Liver (tissue), 10 donors: ENCODE measurements at places on chromosomes 11 and 22.

- DNase-seq = no peak
Measured at GRCh38 chr11:27187075-27187847, 146.6 kb downstream of the BBOX1 start.

GRCh38 chr11:20003351-20003750 lies 156.9 kb downstream of the DBX1 start:
- no peak for DNase-seq

- DNase-seq = no peak
Measured at GRCh38 chr11:14111496-14111895, 149.0 kb downstream of the SPON1 start.

- DNase-seq = no peak
Measured at GRCh38 chr11:126415669-126416420, 60.4 kb downstream of the ST3GAL4 start.

DNA sequence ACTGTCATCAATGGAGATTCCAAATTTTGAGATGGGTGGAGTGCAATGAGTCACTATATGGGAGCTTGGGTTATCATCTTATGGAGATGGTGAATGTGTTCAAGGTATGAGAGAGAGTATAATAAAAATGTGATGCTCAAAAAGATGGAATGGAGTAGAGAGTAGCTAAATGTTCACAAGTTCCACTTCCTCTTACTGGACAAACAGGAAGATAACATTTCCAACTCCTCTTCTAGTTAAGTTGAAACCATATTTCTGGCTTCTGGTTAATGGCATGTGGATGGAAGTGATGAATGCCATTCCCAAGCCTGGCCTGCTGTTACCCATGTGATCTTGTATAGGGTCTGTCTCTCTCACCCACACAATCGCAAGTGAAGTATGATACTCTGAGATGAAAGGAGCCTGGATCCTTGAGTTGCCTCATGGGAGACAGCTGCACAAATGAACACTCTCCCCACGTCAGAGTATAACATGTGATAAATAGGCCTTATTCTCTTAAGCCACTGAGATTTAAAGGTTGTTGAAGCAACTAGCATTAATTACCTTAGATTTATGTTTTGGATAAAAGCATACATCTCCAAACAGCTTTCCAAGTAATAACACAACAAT lies 111.0 kb downstream of the RAB38 start:
- DNase-seq = no peak

DNA sequence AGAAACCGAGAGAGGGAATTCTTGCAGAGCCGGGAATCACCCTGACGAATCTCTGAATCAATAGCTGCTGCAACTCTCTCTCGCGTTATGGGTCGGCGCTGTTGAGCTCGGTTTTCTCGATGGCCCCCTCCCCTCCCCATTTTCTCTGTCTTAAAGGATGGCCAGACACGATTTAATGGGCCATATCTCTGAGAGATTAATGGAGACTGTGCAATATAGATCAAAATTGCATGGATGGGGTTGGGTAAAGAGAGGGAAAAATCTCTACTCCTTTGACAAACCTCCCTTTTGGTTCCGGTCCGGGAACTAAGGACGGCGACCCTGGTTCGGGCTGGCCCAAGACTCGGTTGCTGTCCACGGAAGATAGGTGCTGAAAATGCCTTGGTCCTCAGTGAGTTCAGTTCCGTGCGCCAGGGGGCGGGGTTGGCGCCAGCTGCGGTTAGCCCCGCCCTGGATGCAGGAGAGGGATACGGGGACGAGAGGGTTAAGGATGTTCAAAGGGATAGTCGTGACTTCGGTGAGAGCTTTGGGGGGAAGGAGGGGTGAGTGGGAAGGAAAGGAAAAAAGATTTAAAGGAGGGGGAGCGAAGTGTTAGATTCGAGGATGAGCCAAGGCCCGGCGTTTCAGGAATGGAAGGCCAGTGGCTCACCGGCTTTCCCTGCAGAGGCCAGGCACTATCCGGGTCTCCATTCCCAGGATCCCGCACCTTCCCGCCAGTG lies 103.6 kb upstream of the HSD17B12 start:
- DNase-seq = no peak

DNA sequence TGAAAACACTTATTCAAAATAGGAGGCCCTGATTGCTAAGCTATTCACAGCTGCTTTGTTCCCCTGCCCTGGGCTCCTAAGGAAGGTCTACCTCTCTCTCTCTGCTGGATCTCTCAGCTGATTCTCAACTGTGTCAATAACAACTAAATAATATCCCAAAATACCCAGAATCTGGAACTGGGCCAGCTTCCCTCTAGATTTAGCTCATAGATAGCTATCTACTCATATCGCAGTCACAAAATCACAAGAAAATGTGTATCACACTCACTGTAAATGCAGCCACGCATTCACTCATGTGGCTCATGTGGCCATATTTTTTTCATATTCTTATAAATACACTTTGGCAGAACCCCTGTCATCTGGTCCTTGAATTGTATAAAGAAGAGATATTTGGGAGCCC lies 555.1 kb downstream of the OPCML start:
- DNase-seq = no peak

- DNase-seq = peak; percentile 38
Measured at GRCh38 chr11:59614277-59615119, 1.1 kb downstream of the OSBP start.

DNA sequence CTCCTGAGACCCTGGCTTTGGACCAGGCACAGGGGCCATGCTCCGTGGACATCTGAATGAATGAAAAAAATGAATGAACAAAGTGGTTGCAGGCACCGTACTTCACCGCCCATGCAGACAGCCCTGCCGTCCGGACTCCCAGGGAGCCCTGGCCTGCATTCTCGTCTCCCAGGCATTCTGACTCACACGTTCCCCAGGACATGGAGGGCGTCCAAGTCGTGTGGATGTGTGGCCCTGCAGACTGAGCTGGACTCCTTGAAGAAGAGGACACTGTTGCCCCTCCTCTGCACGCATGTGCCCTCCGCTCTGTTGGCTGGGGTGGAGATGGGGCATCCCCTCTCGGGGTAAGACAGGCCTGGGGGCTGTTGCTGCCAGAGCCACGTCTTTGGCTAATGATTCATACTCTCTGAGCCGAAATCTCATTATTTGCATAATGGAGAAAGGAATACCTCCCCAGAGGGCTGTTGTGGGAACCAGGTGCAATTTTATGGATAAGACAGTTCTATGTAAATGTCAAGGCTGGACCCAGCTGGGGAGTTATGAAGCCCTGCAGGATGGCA lies 49.7 kb downstream of the RTL6 start:
- no peak for DNase-seq

GRCh38 chr11:2256293-2256913 lies 14.0 kb downstream of the ASCL2 start:
- DNase-seq = no peak

DNA sequence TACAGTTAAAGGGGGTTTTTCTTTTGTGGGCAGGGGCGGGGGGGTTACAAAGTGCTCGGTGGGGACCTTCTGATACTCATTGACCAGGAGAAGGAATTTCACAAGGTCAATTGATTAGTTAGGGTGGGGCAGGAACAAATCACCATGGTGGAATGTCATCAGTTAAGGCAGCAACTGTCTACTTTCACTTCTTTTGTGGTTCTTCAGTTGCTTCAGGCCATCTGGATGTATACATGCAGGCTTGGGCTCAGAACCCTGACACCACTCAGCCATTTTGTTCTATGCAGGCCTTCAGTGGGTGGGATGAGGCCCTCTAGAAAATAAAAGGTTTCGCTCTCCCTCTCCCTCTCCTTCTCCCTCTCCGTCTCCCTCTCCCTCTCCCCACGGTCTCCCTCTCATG lies 29.6 kb downstream of the TSPAN32 start:
- DNase-seq = no peak

GRCh38 chr22:19174106-19175025 lies 4.2 kb downstream of the SLC25A1 start:
- DNase-seq = no peak

- no peak for DNase-seq
Measured at GRCh38 chr11:82458761-82459160, 274.9 kb downstream of the FAM181B start.

GRCh38 chr11:61791737-61792309 lies 576 bp downstream of the TMEM258 start:
- peak; percentile 65 for DNase-seq

GRCh38 chr11:100776212-100776896 lies 89.3 kb downstream of the ARHGAP42 start:
- DNase-seq = no peak

GRCh38 chr11:10072142-10072541 lies 221.9 kb downstream of the SBF2 start:
- DNase-seq = no peak

DNA sequence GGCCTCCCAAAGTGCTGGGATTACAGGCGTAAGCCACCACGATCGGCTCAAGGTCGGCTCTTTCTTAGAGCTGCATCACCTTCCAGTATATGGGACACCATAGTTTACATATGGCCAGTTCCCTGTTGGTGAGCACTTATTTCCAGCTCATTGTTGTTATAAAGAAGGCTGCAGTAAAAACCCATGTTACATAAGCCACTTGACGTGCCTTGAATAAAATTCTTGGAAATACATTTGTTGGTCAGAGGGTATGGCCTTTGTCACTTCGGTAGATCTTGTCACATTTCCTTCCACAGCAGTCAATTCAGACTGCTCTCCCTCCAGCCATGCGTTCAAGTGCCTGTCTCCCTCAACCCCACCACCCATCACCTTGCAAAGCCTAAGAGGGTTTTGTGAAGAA lies 92.9 kb downstream of the PRR5L start:
- DNase-seq = no peak

GRCh38 chr11:92406472-92406871 lies 181.9 kb downstream of the FAT3 start:
- DNase-seq = no peak

- DNase-seq = no peak
Measured at GRCh38 chr11:104124979-104125378, 39.0 kb downstream of the PDGFD start.

- DNase-seq = no peak
Measured at GRCh38 chr11:79199729-79200354, 241.0 kb downstream of the TENM4 start.

DNA sequence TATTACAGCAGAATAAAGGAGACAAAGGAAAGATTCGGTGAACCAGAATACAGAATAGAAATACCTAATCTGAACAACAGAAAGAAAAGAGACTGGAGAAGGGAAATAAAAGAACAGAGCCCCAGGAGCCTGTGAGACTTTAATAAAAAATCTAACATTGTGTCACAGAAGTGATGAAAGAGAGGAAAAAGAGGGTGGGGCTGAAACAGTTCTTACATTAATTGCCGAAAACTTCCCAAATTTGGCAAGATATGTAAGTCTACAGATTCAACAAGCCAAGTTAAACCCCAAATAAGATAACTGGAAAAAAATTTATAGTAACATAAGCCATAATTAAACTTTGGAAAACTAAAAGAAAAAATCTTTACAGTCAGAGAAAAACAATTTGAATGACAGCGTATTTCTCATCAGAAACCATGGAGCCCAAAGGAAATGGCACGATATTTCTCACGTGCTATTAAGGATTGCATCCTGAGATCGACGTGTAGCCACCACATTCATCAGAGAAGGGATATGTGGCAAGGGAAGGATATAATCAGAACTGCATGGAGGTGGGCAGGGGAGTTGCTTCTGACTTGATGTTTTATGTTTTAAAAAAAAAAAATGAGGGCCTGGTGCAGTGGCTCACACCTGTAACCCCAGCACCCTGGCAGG lies 73.9 kb downstream of the SGSM3 start:
- DNase-seq = no peak

- no peak for DNase-seq
Measured at GRCh38 chr22:29427176-29427760, 11.1 kb upstream of the RFPL1 start.

GRCh38 chr11:94647926-94648325 lies 80.8 kb downstream of the PIWIL4 start:
- DNase-seq = no peak

DNA sequence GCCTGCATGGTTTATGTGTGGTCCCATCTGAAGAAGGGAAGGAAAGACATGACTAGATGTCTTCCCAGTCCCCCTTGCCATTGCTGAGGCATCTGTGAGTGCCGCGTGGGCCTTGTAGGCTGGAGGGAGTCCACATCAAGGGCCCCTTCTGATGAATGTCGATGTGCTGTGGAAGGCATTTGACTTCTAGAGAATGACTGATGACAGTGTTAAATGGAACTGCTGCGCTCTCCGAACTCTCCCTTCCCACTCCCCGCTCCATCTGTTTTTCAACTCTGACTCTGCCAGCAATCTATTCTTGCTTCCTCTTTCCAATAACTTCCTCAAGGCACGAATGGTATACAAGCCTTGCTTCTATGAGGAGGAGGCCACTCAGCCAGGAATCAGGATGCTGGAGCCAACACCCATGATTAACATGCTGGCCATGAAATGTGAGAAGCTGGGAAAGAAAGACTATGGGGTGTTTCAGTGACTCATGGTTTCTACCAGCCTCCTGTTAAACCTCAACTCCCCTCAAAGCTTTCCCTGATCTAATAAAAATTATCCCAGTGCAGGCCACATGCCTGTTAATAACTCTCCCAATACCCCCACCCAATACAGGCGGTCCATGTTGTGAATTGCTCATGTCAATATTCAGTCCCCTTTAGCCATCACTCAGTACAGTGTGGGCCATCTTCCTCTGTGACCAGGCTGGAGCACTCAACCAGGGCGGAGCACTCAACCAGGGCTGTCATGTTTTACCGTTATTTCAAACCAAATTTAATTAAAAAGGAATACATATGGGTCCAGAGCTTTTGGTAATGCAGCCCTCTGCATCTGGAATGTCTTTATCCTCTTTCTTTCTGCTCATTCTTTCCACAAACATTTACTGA lies 46.4 kb upstream of the TBCEL start:
- DNase-seq = no peak

GRCh38 chr11:67409781-67410368 lies 5.6 kb upstream of the CARNS1 start:
- no peak for DNase-seq

DNA sequence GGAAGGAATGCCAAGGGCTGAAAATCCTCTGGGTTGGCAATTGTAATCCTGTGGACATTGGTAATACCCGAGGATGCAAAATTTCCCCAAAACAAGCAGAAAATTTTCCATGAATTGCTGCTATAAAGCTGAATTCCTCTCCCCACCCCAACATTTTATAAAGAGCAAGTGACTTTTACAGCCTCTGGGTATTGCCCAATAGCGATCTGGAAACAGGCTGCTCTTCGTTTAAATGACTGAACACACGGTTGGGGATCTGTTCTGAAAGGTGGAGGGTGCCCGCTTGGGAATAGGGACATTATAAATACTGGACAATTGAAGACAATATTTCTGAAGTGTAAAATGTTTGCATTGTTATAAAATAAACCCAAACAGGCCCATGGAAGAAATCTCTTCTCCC lies 20.6 kb downstream of the EHF start:
- DNase-seq = no peak

GRCh38 chr11:76830639-76831327 lies 29.9 kb upstream of the ACER3 start:
- no peak for DNase-seq
